ENCODE measurements at places on chromosomes 7 and 10. TPM values are rescaled to one million over a fixed set of nuclear protein-coding genes. Genes with fewer than 3 reads are reported as not detected.

GRCh38 chr7:26624839-26625238, 239.6 kb downstream of the SKAP2 start:
- DNase-seq = no peak

CADPS2 gene
- not detected for total RNA-seq

DNA sequence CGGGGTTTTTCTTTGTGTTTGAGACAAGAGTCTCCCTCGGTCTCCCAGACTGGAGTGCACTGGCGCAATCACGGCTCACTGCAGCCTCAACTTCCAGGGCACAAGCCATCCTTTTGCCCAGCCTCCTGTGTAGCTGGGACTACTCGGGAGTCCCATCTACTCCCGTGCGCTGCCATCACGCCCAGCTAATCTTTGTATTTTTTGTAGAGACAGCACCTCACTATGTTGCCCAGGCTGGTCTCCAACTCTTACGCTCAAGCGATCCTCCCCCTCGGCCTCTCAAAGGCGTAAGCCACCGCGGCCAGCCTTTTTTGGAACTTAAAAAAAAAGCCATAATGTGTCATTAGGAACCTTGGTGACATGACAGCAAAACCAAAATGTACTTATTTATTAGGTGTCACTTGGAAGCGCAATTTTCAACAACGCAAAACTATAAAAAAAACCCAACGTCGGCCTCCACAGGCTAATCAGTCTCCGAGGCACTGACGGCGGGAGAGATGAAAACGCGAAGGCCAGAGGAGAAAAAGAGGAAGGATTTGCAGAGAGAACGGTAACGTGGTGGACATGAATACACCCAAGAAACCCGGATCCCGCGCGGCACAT, 911 bp upstream of the HNRNPH3 start:
- peak; percentile 60 for DNase-seq

C7orf57 gene
- not detected for total RNA-seq

- no peak for DNase-seq
Measured at GRCh38 chr7:116188-116981, 76.0 kb upstream of the FAM20C start.

GRCh38 chr10:76991621-76992020, 646.0 kb downstream of the KCNMA1 start:
- no peak for DNase-seq

- DNase-seq = no peak
Measured at GRCh38 chr7:20312562-20312961, 18.1 kb upstream of the ITGB8 start.

DNA sequence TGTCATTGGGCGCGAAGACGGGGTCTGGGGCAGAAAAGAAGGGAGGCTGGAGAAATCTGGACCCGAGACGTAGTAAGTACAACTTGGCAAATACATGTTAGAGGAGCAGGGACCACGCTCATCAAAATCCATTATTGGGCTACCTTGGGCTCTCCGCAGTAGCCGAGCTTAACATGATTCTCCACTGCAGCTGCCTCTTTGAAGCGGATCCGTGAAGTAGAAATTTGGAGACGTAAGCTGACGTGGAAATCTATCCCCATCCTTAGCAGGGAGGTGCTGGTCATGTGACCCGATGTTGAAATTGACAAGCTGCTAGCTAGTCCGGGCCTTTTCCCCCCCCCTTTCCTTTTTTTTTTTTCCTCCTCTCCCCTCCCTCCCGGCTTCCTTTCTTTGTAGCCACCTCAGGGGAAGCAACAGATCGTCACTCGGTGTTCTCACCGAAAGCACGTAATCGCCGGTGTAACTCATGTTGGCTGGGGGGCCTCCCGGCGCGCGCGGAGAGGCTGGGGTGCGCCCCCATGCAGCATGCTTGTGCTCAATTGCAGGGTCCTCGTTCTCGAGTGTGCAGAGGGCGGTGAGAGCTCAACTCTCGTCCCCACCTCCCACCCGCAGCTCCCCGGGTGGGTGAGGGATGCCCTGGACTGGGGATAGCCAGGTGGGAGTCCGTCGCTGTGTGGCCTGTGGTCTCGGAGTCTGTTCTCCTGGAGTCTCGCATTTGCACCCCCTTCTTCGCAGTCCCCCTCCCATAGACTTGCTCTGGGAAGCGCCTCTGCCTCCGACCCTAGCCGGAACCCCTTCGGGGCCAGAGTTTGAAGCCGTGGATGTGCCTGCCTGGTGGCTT, at the start of gene HOXA11:
Gene HOXA11 (minus strand): TSS at position 220 of the 841 bp plus-strand sequence. CDS start 88 bp downstream, at position 132.
- no peak for DNase-seq

DNA sequence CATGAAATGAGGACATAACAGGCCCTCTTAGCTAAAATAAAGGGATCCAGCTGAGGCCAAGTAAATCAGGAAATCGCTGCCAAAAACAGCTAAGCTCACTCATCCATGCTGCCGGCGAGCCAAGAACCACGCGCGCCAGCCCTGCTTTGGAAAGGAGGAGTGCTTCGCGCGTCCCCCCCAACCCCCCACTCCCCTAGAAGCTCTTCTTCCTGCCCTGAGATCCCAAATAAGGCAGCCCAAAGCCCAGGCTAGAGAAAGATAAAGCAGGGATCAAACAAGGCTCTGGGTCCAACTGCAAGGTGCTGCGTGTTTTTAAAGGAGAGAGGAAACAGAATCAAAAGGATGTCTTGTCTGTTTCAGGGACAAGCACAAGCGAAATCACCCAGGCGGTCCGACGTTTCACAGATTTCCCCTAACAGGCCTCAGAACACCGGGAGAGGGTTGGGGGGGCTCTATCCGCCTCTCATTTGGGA, 168.3 kb upstream of the AUTS2 start:
- DNase-seq = no peak

GIMAP6 gene
- total RNA-seq = 43.2 TPM

GRCh38 chr7:158587162-158588084, at the start of gene PTPRN2:
Gene PTPRN2, minus strand, starts transcription at chr7:158587823.
- DNase-seq = no peak

DNA sequence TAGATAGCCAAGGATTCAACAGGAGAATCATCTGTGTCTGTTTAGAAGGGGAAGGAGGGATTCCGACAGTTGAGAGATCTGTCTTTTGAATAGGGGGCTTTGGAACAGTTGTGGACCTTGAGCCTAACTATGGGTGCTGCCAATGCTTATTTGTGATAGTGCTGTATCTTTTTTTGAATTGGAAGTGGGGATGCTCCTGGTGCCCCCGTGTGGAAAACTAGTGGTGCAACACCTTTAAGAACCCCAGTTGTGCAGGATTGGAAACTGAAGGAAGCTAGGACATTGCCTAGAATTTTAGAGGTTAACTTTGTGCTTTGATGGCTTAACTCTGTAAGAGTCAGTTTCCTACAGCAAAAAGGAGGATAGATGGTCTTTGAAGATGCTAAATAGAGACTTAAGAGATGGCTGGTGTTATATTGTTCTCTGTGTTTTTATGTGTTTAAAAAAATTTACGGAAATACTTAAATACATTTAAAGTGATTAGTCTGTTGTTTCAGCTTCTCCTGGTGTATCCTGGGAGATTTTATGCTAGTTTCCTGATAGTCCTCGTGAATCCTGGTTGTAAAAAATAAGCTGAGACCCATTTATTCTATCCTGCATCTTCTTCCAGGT, 69.3 kb downstream of the AP3M1 start:
- no peak for DNase-seq

- DNase-seq = no peak
Measured at GRCh38 chr10:122981066-122981464, 864 bp downstream of the PSTK start.

- DNase-seq = no peak
Measured at GRCh38 chr7:8601121-8601520, 167.7 kb downstream of the NXPH1 start.

- no peak for DNase-seq
Measured at GRCh38 chr7:93015101-93015778, 102.5 kb downstream of the SAMD9 start.

DNA sequence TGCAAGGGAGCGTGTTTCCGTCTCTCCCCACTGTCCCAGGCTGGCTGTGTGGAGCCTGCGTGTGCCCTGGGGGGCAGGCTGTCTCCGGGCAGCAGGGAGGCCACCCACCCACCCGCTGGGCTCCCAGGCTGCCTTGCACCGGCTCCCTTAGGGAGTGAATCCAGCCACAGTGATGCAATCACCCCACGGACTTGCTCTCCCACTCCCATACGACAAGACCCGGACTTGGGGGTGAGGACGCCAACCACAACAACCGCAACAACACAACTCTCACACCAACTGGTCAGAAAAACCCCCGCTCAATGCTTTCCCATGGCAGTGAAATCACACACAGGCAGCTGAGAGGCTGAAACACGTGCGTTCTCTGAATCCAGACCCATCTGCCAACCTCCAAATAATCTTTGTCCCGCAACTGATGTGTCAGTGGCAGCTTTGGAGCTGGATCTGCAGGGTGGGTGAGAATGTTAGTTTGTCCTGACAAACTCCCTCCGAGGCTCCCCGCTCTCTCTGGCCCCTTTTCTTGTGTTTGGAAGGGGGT, 62.7 kb upstream of the DDC start:
- no peak for DNase-seq

- no peak for DNase-seq
Measured at GRCh38 chr10:74249865-74250264, 98.8 kb downstream of the ADK start.

IRF5 gene
- total RNA-seq = 6.1 TPM

GRCh38 chr10:54958844-54959243, 157.8 kb upstream of the PCDH15 start:
- no peak for DNase-seq

- DNase-seq = no peak
Measured at GRCh38 chr10:10039595-10039994, 978.1 kb upstream of the CELF2 start.

DNA sequence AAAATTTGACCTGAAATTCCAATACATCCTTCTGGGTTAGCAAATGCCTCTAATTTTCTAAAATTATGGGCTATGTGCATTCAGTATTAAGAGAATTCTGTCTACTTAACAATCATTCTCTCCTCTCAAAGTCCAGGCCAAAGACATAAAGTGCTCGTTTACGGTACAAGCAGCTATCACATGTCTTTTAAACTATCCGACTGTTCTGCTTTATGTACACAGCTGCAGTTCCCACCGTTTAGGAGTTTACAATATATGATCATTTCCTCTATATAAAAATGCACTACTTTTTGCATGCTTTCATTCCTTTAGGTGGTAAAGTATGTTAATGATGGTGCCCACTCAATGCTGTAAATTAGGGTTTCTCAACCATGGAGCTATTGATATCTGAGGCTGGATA, 34.0 kb downstream of the CDK6 start:
- DNase-seq = no peak

DNA sequence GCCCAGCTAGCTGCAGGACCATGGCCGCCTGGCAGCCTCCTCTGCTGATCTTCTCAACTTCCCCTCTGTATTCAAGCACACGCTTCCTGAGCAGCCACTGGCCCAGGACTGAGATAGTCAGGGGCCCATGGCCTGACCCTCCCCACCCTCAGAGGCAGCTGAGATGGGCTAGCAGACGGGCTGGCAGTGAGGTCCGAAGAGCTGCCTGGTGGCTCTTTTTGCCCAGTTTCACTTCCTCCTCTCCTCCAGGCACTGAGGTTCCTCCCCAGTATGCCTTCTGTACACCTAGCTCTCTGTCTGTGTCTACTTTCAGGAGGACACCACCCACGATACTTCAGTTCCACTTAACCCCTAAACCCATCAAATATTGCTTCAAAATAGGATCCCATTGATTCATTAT, 395.6 kb downstream of the TNS3 start:
- DNase-seq = no peak

PRF1 gene
- 30.9 TPM for total RNA-seq

DNA sequence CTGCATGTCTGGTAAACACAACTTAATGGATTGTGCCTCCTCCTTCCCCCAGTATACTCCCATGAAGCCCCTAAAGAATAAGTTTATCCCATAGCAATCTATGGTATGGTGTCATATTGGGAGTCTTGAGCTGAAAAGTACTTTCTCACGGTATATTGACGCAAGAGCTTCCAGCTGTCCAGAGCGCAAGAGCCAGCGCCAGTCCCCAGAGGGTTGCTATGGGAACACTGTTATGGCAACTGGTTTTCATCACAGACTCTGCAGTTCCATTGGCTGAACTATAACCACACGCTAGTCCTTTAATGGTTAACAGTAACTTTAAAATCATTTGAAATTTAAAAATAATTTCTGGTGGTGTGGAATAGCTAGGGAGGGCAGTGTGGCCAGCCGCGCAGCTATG, 46.9 kb downstream of the PRPF18 start:
- DNase-seq = no peak

GRCh38 chr7:9091282-9091681, 657.9 kb downstream of the NXPH1 start:
- no peak for DNase-seq

TAF3 gene
- 12.0 TPM for total RNA-seq

- DNase-seq = no peak
Measured at GRCh38 chr7:47153576-47153975, 428.3 kb downstream of the TNS3 start.

GRCh38 chr10:81963606-81964005, 88.6 kb downstream of the NRG3 start:
- no peak for DNase-seq

GRCh38 chr7:131374821-131375220, 47.1 kb downstream of the MKLN1 start:
- DNase-seq = no peak

DNA sequence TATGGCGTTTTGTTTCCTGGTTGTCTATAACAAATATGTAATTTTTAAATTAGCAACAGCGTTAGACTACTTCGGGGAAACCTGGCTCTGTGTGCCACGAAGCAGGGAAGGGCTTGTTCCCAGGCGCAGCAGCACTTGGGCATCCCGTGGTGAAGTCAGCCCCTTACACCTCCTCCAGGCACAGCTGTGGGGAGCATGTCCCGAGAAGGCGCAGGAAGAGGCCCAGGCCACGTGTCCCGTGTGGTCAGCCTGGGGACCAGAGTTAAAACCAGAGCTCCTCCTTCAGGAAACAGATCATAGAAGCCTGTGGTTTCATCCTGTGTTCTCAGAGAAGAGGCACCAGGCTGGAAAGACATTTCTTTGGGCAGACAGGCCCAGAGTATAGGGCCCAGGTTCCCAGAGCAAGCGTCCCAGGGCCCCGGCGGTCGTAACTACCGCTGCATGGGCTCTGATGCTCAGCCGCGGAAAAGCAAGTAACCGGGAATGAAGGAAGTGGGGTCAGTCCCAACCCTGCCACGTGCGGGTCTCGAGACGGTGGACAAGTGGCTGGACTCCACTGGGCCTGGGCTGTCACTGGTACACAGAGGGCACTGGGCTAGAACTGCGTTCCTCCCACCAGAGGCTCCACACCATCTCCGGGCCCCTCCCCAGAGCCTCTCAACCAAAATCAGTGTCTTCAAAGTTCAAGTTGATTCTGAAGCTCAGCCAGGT, 7.1 kb downstream of the NUDT1 start:
- DNase-seq = no peak

DNA sequence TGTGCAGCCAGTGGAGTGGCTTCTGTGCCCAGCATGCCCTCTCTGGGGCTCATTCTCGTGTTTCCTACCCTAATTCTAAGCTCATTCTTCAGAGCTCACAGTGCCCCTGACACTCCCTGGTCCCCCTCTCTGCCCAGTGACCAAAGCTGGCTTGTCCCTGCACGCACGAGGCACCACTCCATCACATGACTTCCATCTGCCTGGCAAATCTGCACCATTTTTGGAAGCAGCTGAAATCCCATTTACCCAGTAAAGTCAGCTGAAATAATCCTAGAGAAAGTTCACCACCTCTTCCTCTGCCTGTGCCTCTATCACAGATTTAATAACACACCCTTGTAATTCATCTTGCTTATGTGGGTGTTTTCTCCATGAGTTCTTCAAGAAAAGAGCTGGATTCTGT, 616.9 kb downstream of the PTPRN2 start:
- DNase-seq = no peak

Measured in activated naive CD4-positive, alpha-beta T cell treated with anti-CD3 and anti-CD28 coated beads, Interleukin-2, amount 50 U/mL, for 72 hours (primary cell).